ENCODE measurements at places on chromosomes 3 and 15. TPM values are rescaled to one million over a fixed set of nuclear protein-coding genes. Genes with fewer than 3 reads are reported as not detected.

GRCh38 chr15:93414576-93415231 is 325.7 kb upstream of the RGMA start:
- no peak for DNase-seq

The LMAN1L gene
- not detected for polyA plus RNA-seq

GRCh38 chr15:69156736-69157381 is 3.6 kb upstream of the GLCE start:
- DNase-seq = no peak

- DNase-seq = no peak
Measured at GRCh38 chr3:79018265-79018664, 749.5 kb downstream of the ROBO1 start.

GRCh38 chr3:31405515-31405914 is 127.2 kb upstream of the STT3B start:
- no peak for DNase-seq

GRCh38 chr15:55685286-55685685 is 57.7 kb downstream of the PRTG start:
- DNase-seq = no peak

- no peak for DNase-seq
Measured at GRCh38 chr3:149332227-149332765, 1.1 kb downstream of the TM4SF18 start.

The C3orf18 gene
- 13.0 TPM for polyA plus RNA-seq

- peak; percentile 42 for DNase-seq
Measured at GRCh38 chr15:68278595-68279405, 1.3 kb downstream of the FEM1B start.

- no peak for DNase-seq
Measured at GRCh38 chr15:31503758-31504461, 177.3 kb downstream of the KLF13 start.

DNA sequence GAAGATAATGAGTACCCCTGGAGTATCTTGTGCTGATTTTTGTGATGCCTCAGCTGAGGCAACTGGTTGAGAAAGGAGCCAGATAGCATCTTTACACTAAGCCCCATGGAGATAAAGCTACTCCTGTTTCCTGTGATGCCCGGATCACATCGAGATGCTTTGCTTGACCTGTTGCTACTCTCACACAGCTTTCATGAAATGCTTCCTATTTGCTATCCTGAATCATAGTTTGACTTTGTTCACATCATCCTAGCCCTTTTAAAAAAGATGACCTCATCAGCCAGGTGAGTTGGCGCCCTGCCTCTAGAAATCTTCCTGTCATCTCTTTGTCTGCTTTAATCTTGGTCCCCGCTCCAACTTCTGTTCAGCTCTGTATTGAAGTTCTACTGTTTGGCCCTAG is 409.6 kb upstream of the TBL1XR1 start:
- DNase-seq = no peak

DNA sequence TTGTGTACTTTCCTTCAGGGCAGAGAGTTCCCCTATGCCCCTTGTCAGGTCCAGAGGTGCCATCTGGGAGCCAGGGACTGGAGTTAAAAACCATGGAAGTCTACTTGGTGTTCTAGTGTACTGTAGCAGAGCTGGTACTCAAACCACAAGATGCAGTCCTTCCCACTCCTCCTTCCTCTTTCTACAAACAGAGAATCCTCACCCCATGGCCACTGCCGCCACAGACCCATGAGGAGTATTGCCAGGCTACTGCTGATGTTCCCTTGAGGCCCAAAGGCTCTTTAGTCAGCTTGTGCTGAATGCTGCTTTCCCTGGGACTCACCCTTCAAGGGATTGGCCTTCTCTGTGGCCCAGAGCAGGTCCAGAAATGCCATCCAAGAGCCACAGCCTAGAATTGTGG is 229.2 kb upstream of the ZPLD1 start:
- DNase-seq = no peak

DNA sequence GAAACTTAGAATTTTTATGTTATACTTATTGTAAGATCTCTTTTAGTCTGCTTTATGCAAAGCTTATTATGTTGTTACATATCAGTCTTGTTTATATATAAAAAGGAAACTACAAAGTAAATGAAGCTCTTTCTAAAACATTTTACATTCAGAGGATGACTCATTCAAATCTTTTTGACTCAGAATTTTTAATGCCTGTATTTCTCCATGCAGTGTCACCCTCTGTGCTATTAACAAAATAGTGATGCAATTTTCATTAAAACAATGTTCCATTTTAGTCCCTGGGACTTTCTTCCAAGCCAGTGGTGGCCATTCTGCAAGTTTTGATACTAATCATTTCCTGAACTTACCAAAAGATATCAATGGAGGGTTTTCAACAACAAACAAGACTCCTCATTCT is 216.1 kb downstream of the NAALADL2 start:
- DNase-seq = no peak

DNA sequence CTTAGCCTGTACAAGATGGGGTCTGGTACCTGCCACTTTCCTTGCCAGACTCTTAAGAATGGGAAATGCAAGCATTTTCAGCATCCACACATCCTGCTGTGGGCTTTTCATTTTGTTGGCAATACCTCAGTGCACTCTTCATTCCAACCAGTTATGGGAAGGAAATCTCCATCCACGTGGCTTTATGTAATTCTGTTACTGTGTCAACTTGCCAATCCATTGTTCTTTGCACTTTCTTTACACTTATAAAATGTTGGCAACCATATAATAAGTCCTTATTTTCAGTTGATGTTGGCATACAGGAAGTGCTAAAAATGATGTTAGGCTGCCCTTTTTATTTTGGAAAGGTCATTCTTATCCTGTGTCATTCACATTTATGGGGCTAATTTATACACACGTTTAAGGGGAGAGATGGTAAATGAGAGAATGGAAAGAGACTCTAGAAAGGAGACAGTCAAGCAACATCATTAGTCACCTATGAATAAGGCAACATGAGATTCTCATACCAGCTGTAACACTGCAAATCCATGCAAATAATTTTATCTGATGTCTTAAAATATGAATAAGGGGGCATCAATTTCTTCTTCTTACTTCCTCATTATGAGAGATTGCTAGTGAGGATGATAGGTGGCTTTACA is 238.7 kb downstream of the CHST2 start:
- no peak for DNase-seq
